ENCODE measurements at places on chromosomes 7 and 10.

DNA sequence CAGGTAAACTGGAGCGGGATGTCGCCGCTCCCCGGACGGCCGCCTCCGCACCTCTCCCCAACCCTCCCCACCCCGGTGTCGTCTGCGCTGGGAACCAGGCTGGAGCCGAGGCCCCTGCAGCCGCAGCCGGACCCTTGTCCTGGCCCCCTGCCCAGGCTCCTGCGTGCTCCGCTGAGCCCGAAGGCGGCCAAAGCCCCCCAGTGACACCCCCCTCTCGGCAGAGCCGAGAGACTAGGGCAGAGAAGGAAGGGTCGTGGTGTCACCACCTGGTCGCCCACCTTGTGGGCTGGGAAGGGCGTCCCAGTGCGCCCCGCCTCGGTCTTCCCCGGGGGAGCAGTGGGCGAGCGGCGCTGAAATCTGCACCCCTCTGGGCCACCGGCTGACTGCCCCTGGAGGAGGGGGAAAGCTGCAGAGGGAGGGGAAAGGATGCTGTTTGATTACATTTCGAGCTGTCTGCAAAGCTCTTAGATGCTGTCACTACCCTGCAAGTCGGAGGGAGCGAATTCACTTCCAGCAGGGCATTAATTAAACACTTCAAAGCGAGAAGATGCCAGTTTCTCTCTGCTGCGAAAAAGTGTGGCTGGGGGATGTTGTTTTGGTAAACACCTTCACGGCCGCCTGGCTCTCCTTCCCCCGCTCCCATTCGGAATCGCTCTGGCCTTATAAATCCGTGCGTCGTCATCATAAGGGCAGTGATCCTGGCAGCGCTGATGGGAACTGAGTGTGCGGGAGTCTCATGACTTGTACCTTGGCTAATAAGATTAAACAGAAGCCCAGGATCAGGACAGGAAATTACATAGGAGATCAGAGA is 622 bp downstream of the DYNC1I1 start:
- peak; percentile 83 for DNase-seq

DNA sequence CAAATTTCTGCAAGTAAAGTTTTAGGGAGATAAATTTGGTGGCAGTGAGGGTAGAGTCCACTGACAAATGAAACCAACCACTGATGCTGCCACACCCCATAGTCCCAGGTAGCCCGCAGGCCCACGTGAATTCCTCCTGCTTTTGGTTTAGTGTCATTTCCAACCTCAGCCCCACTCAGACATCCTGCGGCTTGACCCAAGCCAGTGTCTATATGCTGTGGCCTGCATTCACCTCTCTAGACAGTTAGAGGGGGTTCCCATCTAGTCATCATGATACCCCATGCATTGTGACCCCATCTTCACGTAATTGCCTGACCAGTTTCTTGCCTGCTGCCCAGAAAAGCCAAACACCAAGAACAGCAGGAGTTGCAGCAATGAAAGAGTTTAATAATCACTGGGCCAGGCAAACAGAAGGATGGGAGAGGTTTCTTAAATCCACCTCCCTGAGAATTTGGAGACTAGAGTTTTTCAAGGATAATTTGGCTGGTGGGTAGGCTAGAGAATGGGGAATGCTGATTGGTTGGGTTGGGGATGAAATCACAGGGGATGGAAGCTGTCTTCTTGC is 332.0 kb upstream of the GALNT17 start:
- DNase-seq = no peak

DNA sequence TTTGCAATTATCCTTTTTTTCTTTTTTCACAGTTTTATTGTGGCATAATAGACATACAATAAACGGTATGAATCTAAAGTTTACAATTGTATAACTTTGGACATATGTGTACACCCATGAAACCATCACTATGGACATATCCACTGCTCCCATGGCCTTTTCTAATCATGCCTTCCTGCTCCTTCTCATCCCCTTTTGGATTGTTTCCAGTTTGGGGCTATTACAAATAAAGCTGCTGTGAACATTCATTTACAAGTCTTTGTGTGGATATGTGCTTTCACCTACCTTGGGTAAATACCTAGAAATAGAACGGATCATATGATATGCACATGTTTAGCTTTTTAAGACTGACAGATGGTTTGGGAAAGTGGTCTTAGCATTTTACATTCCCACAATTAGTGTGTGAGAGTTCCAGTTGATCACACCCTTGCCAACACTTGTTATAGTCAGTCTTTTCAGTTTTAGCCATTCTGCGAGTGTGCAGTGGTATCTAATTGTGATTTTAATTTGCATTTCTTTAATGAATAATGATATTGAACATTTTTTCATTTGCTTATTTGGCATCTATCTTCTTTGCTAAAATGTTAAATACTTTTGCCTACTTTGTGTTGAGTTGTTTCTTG is 120.9 kb upstream of the KAT6B start:
- DNase-seq = peak; percentile 92

DNA sequence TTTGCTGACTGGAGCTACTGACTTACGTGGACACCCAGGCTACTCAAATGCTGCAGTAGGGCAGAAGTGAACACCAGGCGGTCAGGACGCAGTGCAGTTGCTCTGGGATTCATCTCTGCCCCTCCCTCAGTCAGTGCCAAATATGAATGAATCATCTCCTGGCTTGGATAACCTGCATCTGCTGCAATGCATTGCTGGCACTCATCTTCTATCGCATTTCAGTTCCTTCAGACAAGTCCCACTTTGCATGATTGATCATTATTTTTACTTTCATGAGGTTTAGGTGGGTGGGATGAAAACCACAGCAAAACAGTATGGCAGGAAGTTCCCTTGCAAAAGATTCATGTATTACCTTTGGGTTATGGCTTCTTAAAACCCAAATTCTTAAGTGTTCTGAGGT is 224.6 kb upstream of the NRP1 start:
- DNase-seq = no peak

- DNase-seq = no peak
These were observed 32.9 kb downstream of the ZNF775 start for GRCh38 chr7:150412016-150412415.

- no peak for DNase-seq
These were observed 287.9 kb upstream of the PODXL start for GRCh38 chr7:131844369-131844768.
